ENCODE measurements at places on chromosomes 12 and 14. TPM values are rescaled to one million over a fixed set of nuclear protein-coding genes. Genes with fewer than 3 reads are reported as not detected.

PSME2 gene
- 80.2 TPM for total RNA-seq

CACNA1C gene
- total RNA-seq, result 29.1 TPM

MGAT4C gene
- not detected for total RNA-seq

LIN7A gene
- total RNA-seq, result 0.13 TPM

RPGRIP1 gene
- not detected for total RNA-seq

MIA2 gene
- 23.6 TPM for total RNA-seq

VCPKMT gene
- 6.9 TPM for total RNA-seq

TSPAN19 gene
- total RNA-seq, result not detected

GEMIN2 gene
- total RNA-seq, result 21.8 TPM

PPM1H gene
- 17.8 TPM for total RNA-seq

All from articular chondrocyte of knee joint (primary cell).